ENCODE measurements at places on chromosomes 13 and 19.

GRCh38 chr19:16041299-16041990, 34.9 kb upstream of the TPM4 start:
- peak; percentile 75 for DNase-seq

DNA sequence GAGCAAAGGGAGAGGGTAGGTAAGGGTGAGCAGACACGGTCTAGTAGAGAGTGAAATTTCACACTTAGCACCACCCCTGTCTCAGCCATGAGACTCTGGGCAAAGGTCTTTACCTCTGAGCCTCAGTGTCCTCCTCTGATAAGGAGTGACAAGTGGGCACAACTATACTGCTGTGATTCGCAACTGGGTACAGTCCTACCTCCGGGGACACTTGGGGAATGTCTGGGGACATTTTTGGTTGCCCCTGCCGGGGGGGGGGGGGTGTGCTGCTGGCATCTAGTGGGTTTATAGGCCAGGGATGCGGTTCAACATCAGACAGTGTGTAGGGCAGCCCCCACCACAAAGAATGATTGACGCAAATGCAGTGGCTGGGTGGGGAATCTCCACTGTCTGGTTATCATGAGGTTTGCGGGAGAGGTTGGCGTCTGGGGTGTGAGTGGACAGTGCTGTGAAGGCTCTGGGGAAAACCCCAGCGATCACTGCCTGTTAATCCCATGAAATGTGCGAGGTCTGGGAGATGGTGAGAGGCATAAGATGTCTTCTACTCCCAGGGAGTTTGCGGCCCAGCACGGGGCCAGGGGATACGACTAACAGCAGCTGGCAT, 4.3 kb downstream of the NACC1 start:
- DNase-seq: no peak

DNA sequence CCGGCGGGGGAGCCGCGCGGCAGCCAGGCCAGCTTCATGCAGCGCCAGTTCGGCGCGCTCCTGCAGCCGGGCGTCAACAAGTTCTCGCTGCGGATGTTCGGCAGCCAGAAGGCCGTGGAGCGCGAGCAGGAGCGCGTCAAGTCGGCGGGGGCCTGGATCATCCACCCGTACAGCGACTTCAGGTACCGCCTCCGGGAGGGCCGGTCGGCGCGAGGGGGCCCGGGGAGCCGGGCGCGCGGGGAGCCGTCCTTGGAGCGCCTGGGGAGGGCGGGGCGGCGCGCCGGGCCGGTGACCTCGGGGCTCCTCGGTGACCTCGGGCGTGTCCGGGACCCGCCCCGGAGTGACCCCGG, 690 bp downstream of the HCN2 start:
- no peak for DNase-seq

- DNase-seq: no peak
Observed at GRCh38 chr13:110299283-110299840, 7.6 kb downstream of the COL4A1 start.

DNA sequence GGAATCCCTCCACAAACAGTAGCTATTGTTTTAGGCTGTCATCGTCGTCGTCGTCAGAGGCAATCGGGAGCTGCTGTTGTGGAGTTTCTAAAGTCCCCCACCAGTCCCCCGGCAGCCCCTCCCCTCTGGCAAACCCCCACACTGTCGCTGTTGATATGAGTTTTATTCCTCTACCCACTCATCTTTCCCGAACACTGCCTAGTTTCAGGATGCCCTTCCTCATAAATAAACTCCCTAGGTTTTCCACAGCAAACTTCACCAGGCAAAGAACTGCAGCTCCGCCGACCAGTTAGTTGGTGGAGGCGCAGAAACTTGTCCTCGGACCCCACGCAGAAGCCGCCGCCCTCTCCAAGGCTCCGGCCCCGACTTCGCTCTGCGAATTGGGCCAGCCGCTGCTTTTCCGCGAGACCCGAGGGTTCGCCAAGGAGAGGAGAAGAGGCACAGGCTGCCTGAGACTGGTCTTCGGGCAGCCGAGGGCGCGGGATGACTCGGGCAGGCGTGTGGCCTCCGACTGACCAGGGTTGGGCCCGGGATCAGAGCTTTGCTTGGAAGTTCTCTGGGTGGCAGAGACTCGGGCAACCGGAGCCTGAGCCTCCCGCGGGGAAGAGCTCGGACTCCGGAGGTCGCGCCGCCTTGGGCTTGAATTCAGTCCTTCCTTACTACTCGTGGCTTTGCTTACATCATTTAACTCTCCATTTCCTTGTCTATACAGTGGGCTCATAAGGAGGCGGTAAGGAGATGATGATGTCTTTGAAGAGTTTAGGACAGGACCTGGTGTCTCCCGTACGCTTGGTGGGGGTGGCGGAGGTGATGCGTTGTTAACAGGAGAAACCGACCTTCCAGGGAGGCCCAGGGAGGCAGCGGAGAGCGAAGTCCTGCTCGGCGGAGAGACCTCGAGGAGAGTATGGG, 7.9 kb downstream of the PDX1 start:
- no peak for DNase-seq

DNA sequence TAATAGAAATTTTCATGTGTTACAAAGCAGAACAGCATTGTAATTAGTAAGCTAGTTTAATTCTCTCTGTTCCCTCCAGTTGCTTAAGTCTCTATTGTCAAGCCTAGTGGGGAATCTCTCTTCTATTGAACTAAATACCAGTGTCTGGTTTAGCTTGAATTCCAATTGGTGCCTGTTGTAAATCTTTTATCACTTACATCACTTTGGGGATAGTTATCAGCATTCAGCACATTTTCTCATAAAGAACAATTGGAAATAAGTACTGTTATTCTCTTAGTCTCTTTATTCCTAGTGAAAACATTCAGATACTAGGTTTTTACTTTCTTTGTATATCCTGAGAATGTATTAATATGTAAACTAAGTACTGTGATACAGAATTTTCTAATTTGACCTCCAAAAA, 25.2 kb downstream of the IPO5 start:
- DNase-seq: no peak

DNA sequence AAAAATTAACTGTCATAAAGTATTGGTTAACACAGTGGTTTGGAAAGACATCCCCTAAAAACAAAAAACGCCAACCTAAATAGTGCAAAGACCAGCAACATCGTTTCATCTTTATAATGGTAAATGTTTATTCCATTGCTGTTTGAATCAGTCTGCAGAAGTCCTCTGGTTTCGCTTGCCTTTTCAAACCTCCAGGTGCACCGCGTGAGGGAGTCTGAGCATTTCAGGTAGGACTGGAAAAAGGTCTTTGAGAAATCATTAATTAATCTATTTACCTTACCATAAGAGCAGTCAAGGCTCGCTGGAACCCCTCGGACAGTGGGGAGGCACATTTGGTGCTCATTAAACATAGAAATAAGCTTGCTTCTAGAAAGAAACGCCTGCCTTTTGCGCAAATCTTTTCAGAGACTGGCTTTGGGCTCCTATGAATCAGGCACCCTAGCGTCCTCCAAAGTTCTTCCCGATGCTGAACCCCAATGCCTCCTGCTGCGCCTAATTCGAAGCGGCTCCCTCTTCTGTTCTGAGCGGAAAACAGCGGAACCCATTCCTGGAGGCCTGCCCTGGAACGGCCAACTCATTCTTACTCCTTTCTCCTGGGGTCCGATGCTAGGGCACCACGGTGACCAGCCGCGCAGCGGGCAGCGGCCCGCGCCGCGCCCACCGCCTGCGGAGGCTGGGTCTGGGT, 951 bp upstream of the MTUS2 start:
- DNase-seq: no peak

GRCh38 chr19:14473073-14473977, 1.8 kb downstream of the PTGER1 start:
- DNase-seq: no peak

DNA sequence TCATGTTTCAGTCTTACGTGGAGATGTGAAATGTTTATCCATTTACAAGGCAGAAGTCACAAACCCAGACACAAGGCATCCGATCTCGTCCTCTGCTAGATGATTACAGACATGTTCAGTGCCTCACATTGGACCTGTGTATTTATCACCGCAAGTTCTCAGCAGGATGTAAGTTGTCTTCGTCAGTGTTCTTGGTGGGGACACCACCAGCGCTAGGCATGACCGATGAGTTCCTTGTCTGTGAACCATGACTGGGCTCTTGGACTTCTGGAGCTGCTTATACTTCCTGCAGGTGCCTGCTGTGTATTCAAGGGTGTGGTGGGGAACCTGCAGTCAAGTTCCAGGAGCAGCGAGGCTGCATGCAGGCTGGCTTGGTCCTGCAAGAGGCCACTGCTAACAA, 105.4 kb downstream of the URI1 start:
- DNase-seq: no peak

All from Ammon's horn (tissue), 1 donor.